Lower leg skin (tissue), 4 donors: ENCODE measurements at places on chromosomes 3 and 15. TPM values are rescaled to one million over a fixed set of nuclear protein-coding genes. Genes with fewer than 3 reads are reported as not detected.

- DNase-seq, result peak; percentile 89
Observed at GRCh38 chr15:70762469-70763119, 764 bp downstream of the UACA start.

The TMEM212 gene
- total RNA-seq, result not detected

The COL8A1 gene
- 11.5 TPM for total RNA-seq

The CCR8 gene
- total RNA-seq, result not detected

The PLXNA1 gene
- 39.2 TPM for total RNA-seq

DNA sequence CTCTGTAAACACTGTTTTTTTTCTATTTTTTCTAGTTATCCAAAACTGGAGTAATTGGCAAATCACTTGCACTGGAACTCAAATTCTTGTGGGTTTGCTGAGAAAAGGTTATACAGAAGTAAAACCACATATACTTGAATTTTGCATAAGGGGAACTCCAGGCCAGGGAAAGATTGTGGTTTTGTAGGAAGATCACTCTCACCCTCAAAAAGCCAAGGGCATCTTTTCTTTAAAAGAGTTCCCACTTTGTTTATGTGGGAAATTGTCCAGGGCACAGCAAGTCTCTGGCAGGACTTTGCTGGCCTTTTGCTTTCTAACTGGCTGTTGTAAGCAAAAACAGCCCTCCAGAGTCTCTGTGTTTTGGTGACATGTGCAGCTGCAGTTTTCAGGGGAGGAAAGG is 340.3 kb upstream of the RBMS3 start:
- peak; percentile 17 for DNase-seq

- no peak for DNase-seq
Observed at GRCh38 chr15:31387479-31388118, 61.0 kb downstream of the KLF13 start.

- no peak for DNase-seq
Observed at GRCh38 chr3:119600732-119601131, 3.0 kb downstream of the PLA1A start.

DNA sequence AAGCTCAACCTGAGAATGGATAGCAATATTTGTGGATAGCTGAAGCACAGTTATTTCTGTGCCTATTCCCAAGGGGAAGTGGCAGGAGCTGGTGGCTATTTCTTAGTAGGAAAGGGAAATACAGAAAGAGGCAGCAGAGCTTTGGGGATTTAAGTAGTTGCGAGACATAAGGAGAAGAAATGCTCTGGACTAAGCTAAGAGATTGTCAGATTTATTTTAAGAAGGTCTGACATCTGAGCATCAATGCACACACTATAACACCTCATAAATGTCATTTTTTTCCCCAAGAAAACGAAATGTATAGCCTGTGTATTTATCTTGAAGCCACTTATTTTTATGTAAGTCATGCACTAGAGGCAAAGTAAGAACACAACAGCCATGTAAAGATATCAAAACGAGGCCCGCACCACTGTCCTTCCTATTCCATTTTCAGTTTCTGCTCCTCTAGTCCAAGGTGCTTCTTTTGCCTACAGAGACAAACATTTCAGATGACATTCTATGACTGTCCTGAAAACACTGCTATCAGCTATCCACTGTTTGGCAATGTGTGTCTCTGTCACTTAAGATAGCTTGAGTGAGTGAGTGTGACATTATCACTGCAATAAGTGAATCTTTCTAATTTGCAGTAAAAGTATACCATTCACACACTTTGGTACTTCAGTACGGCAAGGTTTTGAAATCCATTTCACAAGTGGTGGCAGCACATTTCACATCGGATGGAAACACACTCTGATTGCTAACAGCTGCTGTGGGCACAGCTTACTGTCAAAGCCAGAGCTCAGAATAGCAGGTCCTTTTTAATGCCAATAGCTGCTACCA is 62.7 kb upstream of the ICE2 start:
- DNase-seq, result no peak

DNA sequence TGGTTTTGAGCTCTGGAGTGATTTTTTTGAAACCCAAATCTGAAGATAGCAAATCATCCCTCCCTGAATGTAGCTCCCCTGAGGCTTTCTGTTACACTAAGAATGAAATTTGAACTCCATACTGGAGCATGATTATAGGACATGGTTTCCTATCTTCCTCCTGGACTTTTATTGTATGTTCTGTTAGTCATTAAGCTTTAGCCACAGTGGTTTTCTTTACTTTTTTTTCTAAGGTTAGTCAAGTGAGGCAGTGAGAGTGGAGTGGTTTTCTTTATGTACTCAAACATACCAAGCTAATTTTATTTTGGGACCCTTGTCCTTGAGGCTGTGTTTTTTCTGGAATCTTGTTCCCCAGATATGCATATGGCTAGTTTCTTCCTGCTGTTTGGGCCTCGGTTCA is 55.2 kb upstream of the FRMD4B start:
- no peak for DNase-seq

GRCh38 chr3:105824129-105824528 is 44.7 kb downstream of the CBLB start:
- no peak for DNase-seq

DNA sequence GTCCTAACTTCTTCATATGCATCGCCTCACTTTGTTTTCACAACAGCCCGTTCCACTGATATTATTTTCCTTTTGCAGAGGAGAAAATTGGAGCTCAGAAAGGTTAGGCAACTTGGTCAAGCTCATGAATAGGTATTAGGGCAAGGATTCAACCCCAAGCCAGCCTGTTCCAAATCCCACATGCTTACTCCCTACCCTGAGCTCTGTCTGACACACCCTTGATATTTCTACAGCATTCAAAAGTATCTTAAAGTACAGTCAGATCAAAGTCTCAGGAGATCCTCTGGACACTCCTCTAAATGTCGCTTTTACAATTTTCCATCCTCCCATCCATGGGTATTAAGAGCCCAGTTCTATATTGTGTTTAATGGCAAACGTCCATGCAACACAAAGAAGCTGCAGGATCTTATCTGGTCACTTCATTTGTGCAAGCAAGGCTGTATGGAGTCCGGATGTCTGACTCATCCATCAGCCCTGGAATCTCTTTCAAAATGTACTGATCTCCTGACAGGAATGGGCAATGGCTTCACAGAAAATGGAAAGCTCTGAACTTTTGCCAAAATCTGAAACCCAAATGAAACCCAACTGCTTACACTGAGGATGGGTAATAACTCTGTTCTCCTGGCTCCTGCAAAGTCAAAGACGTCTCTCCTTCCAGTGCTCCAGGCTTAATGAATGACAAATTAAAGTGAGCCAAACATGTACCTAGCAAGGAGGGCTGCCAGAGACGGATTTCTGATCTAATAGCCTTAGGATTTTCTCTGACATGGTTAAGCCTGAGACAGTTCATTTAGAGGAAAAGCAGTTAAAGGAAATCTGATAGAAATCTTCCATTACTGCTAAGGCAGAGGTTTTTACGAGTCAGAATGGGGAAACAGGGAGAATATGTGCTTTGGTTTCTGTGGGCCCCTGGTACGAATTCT is 230.9 kb upstream of the RORA start:
- no peak for DNase-seq

- DNase-seq, result no peak
Observed at GRCh38 chr3:150106740-150107428, 136.2 kb upstream of the PFN2 start.

- DNase-seq, result no peak
Observed at GRCh38 chr15:78399091-78399490, 38.9 kb upstream of the IREB2 start.

The TRPM1 gene
- total RNA-seq, result 8.9 TPM

DNA sequence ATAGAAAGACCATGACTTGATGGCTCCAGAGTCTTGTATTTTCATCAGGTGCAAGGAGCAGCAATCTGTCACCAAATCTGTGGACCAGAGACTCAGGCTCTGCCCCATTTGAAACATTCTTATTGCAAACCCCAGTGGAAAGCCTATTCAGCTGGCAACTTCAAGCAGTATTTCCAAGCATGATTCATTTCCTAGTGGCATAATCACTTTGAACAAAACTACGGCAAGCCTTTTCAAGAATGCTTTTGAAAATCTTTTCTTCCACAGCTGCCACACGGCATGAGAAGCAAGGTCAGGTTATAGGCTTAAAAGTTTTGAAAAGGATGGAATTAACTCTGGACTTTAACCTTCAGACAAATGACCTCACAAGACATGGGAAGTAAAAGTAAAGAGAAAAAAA is 122.0 kb upstream of the BFSP2 start:
- DNase-seq, result no peak

The FBLN2 gene
- 40.1 TPM for total RNA-seq

- DNase-seq, result no peak
Observed at GRCh38 chr15:26179906-26180305, 316.8 kb upstream of the ATP10A start.

The IL17RD gene
- 5.3 TPM for total RNA-seq

- no peak for DNase-seq
Observed at GRCh38 chr3:46277476-46277875, 35.2 kb downstream of the CCR3 start.

- DNase-seq, result no peak
Observed at GRCh38 chr3:160278210-160278609, 53.0 kb downstream of the C3orf80 start.

The PGBD4 gene
- 1.2 TPM for total RNA-seq
